ENCODE measurements at places on chromosomes 12 and 14. TPM values are rescaled to one million over a fixed set of nuclear protein-coding genes. Genes with fewer than 3 reads are reported as not detected.

Gene FITM1
- total RNA-seq: 0.34 TPM

Gene KRT73
- total RNA-seq: not detected

Gene BDKRB1
- total RNA-seq: 0.71 TPM

Gene PTPRB
- total RNA-seq: 0.34 TPM

Gene PLXNC1
- 0.50 TPM for total RNA-seq

Gene NELL2
- total RNA-seq: 0.28 TPM

Gene AKAP5
- total RNA-seq: under 0.01 TPM

Gene BEGAIN
- total RNA-seq: 0.21 TPM

Gene LRRK2
- 0.34 TPM for total RNA-seq

Gene WNT1
- total RNA-seq: not detected

Gene RND1
- 0.78 TPM for total RNA-seq

Gene TRAF3
- 73.6 TPM for total RNA-seq

Gene SYNE2
- 109 TPM for total RNA-seq

Measured in nasal cavity respiratory epithelium epithelial cell of viscerocranial mucosa (primary cell).